COLO829 (cell line): ENCODE measurements at places on chromosomes 16 and 17.

DNA sequence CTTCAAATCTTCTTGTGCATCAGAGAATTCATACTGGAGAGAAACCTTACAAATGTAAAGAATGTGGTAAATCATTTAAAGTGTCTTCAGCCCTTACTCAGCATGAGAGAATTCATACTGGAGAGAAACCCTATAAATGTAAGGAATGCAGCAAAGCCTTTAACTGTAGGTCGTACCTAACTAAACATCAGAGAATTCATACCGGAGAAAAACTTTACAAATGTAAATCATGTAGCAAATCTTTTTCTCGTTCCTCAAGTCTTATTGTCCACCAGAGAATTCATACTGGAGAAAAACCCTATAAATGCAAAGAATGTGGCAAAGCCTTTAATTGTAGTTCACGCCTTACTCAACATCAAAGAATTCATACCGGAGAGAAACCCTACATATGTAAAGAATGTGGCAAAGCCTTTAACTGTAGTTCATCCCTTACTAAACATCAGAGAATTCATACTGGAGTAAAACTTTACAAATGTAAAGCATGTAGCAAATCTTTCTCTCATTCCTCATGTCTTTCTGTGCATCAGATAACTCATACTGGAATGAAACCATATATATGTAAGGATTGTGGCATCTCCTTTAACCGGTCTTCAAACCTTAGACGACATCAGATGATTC, 118.5 kb upstream of the ZNF267 start:
- DNase-seq, result no peak

DNA sequence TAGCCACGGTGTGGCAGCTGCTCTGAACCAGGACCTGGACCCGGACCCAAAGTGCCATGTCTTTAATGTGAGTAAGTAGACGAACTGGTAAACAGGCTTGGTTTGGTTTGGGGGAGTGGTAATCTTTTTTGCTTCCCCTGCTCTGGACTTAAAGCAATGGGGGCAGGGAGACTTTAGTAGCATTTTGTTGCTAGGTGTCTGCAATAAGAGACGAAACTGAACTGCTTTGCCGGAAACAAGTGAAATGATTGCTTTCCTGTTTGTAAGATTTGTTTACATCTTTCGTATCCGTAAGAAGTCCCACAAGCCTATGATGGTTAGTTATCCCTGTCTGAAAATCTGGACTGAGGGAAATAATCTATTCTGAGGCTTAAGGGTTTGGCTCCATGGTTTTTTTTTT, 21.5 kb downstream of the PRCD start:
- no peak for DNase-seq

DNA sequence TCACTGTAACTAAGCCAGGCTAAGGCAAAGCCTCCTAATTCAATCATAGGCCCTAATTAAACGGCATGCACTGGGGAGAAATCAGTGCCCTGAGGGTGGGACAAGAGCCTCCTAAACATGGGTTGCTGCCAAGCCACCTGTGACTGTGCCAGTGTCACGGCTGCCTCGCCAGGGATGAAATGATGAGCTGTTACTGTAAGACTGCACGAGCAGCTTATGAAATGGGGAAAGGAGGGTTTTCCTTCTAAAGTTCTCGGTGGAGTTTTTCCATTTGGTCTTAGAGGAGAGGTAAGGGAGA, 12.7 kb downstream of the TMEM11 start:
- DNase-seq, result no peak

DNA sequence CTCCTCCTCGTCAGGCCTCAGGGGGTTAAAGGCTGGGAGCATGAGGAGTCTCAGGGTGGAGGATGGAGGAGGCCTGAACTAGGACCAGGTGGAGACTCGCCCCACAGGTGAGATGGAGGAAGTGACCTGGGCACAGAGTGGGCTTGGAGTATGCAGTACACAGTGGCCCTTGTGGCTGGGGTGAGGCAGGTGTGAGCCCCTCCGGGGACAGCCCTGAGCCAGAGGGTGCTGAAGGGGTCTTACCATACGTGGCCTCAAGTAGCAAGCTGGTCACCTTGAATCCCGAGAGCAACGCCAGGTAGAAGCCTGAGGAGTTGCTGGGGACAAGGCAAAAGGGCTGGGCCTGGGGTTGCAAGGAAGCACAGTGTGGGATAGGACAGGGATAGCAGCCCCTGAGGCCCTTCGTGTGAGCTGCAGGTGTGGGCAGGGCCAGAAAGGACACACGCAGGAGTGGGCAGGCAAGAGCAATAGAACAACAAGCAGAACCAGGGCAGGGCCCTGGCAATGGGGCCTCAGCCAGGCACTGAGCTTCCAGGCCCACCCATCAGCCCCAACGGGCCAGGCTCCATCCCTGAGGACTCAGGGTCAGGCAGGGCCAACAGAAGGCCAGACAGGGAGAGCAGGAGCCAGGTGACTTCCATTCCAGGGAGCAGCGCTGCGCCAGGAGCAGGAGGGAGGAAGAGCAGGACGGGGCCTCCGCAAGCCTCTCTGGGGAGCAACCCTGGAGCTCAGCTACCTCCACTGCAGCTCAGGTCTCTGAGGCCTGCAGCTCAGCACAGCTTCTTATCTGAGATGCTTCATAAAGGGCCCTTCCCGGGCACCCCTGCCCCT, 64.2 kb upstream of the TNRC6C start:
- DNase-seq, result no peak

- no peak for DNase-seq
These were observed 203.0 kb downstream of the CPPED1 start for GRCh38 chr16:12600536-12601256.
